ENCODE measurements at places on chromosomes 4 and X. TPM values are rescaled to one million over a fixed set of nuclear protein-coding genes. Genes with fewer than 3 reads are reported as not detected.

GRCh38 chr4:166198041-166198440 lies 325.0 kb downstream of the TLL1 start:
- DNase-seq: no peak

VCX2 gene
- not detected for total RNA-seq

DNA sequence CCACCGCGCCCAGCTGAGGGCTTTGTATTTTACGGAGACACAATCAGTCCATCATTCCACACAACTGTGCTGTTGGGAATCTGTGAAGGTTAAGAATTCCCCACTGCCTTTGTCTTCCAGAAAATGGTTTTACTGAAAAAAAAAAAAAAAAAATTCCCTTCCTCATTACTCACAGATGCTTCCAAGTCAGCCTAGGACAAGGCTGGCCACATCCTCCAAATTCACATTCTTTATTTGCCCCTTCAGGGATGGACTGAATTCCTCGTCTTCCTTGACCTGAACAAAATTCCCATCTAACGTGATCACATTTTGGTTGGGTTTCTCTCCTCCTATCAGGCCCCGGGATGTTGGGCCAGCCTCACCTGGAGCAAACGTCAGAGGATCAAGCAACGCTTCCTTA lies 130.3 kb downstream of the DHRSX start:
- no peak for DNase-seq

GRCh38 chrX:70322784-70323183 lies 32.9 kb downstream of the KIF4A start:
- no peak for DNase-seq

DNA sequence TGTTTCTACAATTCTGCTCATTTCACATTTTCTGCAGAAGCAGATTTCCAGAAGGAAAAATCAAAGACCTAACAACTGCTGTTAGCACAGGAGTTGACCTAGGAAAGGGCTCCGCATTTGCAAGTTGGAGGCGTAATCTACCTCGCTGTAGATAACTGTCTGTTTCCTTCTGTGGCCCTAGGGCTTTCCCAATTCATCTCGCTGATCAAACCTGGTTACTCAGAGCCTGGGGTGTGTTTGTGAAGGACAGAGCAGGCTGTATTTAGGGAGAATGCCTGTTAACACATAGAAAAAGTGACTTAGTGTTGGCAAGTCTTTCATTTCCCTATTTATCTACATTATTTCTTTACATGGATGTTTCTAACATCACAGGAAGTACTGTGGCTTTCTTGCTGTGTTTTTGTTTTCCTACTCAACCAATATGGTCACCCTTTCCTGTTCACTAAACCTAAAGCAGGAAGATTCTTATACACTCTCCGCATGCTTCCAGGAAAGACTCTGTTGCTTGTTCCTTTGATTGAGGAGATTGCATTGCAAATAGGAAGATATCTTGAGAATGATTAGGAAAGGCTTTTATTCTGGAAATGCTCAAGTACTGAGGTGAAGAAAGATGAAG lies 40.5 kb downstream of the AGA start:
- DNase-seq: no peak

DNA sequence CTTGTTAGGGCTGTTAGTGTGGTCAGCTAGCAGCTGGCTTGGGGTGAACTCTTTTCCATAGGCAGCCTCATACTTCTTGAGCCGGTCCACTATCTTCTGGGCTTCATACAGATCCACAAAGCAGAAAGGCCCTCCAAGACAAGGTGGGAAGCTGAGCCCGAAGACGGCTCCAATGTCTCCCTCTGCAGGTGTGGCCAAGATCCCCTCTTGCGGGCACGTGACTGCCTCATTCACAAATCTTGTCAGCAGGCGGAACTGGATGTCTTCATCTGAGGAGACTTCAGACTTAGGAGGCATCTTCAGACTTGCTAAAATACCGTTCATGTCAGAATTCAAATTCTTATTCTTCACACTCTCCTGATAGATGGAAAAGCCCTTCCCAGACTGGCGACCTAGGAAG lies 25.3 kb downstream of the CPE start:
- DNase-seq: no peak

DNA sequence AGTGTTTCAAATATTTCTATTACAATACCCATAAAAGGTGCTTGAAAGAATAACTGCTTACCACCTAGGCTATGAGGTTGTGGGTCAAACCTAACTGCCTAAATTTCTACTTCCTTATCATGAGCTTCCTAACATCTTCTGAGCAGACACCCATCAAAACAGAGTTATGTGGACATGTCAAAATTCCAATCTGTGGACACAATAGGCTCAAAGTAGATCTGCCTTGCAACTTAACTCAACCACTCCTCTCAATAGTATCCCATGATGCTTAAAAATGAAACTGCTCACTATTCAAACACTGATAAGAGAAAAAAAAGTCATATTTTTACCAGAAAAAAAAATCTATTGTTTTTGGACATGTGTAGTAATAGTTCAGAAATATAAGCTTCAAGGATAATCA lies 462.7 kb downstream of the INPP4B start:
- no peak for DNase-seq
